ENCODE measurements at places on chromosomes 6 and 20.
A peak's percentile ranks its signal among the peaks of the same experiment; 100 is the strongest.

GRCh38 chr6:168367285-168367751 lies 47.7 kb upstream of the DACT2 start:
- no peaks in the 10 kb centered on the region for H3K4me1 ChIP-seq
- no peaks in the 10 kb centered on the region for H3K36me3 ChIP-seq
- no peak overlapping the region for H3K4me3 ChIP-seq
- no peaks in the 10 kb centered on the region for H3K27me3 ChIP-seq

- no peak overlapping the region for H3K27ac ChIP-seq
- peaks cover 18% of the 10 kb centered on the region for H3K27me3 ChIP-seq
- no peaks in the 10 kb centered on the region for H3K36me3 ChIP-seq
- H3K4me1 ChIP-seq, result no peaks in the 10 kb centered on the region
- no peak for DNase-seq
Measured at GRCh38 chr20:24303393-24304170, 165.8 kb upstream of the SYNDIG1 start.

GRCh38 chr6:141475259-141475658 lies 657.5 kb upstream of the GJE1 start:
- no peak for DNase-seq
- H3K27ac ChIP-seq, result no peak overlapping the region
- no peaks in the 10 kb centered on the region for H3K36me3 ChIP-seq
- H3K4me1 ChIP-seq, result no peaks in the 10 kb centered on the region

DNA sequence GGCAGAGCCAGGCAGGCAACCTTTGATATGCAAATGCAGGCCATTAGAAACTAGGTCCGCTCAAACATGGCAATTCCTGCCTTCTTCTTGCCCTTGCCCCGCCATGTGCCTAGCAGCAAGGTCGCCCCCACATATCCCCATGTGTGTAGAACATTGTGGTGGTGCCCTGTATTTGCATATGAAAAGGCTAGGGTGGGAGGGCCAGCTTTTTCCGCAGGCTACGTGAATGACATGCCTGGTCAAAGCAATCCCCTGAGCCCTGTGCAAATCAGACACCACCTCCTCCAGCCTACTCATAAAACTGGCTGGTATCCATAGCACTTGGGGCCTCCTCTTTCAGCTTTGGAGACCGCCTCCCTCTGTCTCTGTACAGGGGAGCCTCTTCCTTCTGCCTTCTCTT lies 31.6 kb downstream of the GSTA2 start:
- H3K27ac ChIP-seq, result no peak overlapping the region
- H3K4me1 ChIP-seq, result no peaks in the 10 kb centered on the region
- DNase-seq, result no peak

DNA sequence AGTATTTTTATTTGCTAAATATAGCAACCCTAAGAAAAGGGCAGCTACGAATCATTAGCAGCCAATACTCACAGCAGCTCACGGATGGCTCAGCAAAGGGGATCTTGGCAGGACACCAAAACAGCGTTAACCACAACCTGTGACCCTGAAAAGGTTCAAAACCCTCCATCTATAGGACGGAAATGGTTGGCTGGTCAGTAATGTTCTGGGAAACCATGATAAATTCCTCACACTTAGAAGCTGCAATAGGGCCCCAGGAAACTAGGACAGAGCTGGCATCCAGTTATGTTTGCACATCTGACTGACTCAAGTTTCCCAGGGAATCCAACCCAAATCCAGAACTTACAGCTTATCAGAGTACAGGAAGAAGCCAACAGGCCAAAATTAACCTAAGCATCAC lies 30.9 kb upstream of the PTPRT start:
- H3K4me1 ChIP-seq, result no peaks in the 10 kb centered on the region
- H3K27me3 ChIP-seq, result peaks cover 48% of the 10 kb centered on the region
- no peak overlapping the region for H3K27ac ChIP-seq
- H3K4me3 ChIP-seq, result no peak overlapping the region

GRCh38 chr20:64157878-64158277 lies 6.4 kb upstream of the MYT1 start:
- H3K27ac ChIP-seq, result no peak overlapping the region
- DNase-seq, result no peak

GRCh38 chr6:165600606-165601005 lies 62.4 kb downstream of the PDE10A start:
- no peak overlapping the region for H3K4me3 ChIP-seq
- H3K36me3 ChIP-seq, result no peaks in the 10 kb centered on the region
- H3K27ac ChIP-seq, result no peak overlapping the region
- DNase-seq, result no peak
- H3K4me1 ChIP-seq, result no peaks in the 10 kb centered on the region
- no peaks in the 10 kb centered on the region for H3K27me3 ChIP-seq

GRCh38 chr6:20038410-20039204 lies 173.7 kb downstream of the MBOAT1 start:
- H3K27me3 ChIP-seq, result no peaks in the 10 kb centered on the region
- no peak overlapping the region for H3K27ac ChIP-seq
- H3K4me3 ChIP-seq, result no peak overlapping the region
- no peak for DNase-seq
- H3K4me1 ChIP-seq, result no peaks in the 10 kb centered on the region
- no peaks in the 10 kb centered on the region for H3K36me3 ChIP-seq

GRCh38 chr6:26123675-26123946 lies 36.4 kb downstream of the HFE start:
- peak overlapping the region; percentile 92 for H3K27ac ChIP-seq
- no peaks in the 10 kb centered on the region for H3K27me3 ChIP-seq
- DNase-seq, result peak; percentile 73
- H3K4me1 ChIP-seq, result peaks cover 19% of the 10 kb centered on the region
- peaks cover 11% of the 10 kb centered on the region for H3K36me3 ChIP-seq

- H3K27ac ChIP-seq, result no peak overlapping the region
- no peak overlapping the region for H3K4me3 ChIP-seq
Measured at GRCh38 chr6:125151700-125152099, 1.9 kb upstream of the TPD52L1 start.

DNA sequence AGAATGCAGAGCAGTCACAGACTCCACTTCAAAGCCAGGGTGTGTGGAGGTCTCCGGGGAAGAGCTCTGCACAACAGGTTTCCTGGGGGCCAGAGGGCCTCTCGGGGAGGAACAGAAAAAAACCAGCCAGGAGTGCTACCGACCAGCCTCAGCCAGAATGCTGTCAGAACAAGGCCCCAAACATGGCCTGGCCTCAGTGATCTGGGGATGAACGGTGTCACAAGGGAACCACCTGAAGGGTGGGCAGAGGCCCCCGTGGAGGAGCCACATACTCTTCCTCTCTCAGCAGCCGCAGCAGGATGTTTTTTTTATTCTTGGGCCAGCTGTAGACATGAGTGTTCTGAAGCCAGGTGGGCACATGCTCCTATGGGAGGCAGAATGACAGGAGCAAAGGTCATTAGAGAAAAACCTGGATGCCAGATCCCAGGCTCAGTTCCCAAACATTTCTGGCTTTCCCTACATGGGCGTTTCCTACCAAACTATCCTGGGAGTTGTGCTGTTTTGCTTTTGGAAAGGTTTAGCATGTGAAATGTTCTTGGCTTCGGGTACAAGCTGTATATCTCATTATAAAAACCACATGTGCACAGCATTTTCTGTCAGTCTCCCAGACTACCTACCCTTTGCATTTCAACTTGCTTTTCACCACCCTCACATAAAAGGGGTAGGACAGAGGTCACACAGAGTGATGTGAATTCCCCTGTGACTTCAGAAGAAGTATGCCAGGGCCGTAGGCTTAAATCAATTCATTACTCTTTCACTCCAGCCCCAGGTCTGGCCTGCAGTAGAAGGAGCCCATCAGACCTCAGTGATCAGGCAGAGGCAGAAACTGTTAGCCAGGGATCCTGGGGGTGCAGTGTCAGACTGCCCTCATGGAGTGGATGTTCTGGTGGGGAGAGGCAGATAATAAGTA lies 46.2 kb downstream of the TRAF3IP2 start:
- no peaks in the 10 kb centered on the region for H3K27me3 ChIP-seq
- no peak overlapping the region for H3K4me3 ChIP-seq
- H3K36me3 ChIP-seq, result peaks cover 57% of the 10 kb centered on the region

GRCh38 chr6:43150051-43150751 lies 20.9 kb upstream of the SRF start:
- H3K36me3 ChIP-seq, result peaks cover 27% of the 10 kb centered on the region
- DNase-seq, result no peak
- no peaks in the 10 kb centered on the region for H3K4me1 ChIP-seq
- no peaks in the 10 kb centered on the region for H3K27me3 ChIP-seq
- no peak overlapping the region for H3K27ac ChIP-seq
- H3K4me3 ChIP-seq, result no peak overlapping the region

DNA sequence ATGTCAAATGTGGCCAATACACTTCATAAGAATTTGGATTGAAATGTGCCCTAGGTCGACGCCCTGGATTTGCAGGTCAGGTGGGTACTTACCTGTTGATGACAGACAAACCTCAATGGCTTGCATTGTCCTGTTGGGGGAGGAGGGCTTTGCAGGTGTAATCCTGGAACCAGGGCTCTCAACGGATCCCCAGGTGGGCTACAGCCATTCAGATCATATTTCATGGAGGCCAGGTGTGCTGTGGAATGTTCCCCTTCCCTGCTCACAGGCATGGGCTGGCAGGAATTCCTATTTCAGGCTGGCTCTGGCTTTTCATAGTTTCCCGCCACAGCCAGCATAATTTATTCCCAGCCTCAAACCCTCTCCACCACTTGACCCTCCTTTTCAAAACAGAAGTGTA lies 254.7 kb downstream of the SMOC2 start:
- no peaks in the 10 kb centered on the region for H3K36me3 ChIP-seq
- DNase-seq, result no peak
- H3K27ac ChIP-seq, result no peak overlapping the region

- H3K36me3 ChIP-seq, result no peaks in the 10 kb centered on the region
- no peak for DNase-seq
- no peak overlapping the region for H3K4me3 ChIP-seq
Measured at GRCh38 chr20:2246069-2246491, 49.7 kb upstream of the TGM3 start.

GRCh38 chr6:147159536-147160374 lies 44.5 kb upstream of the STXBP5 start:
- no peaks in the 10 kb centered on the region for H3K27me3 ChIP-seq
- peaks cover 38% of the 10 kb centered on the region for H3K4me1 ChIP-seq
- H3K36me3 ChIP-seq, result no peaks in the 10 kb centered on the region
- no peak overlapping the region for H3K27ac ChIP-seq
- no peak overlapping the region for H3K4me3 ChIP-seq

- H3K4me3 ChIP-seq, result no peak overlapping the region
- no peaks in the 10 kb centered on the region for H3K4me1 ChIP-seq
- DNase-seq, result no peak
- H3K27ac ChIP-seq, result no peak overlapping the region
Measured at GRCh38 chr6:20279608-20280287, 67.5 kb upstream of the MBOAT1 start.

GRCh38 chr20:36541768-36542488 lies 609 bp downstream of the MYL9 start:
- H3K36me3 ChIP-seq, result peaks cover 3% of the 10 kb centered on the region
- H3K4me3 ChIP-seq, result peak overlapping the region; percentile 48
- DNase-seq, result peak; percentile 84
- H3K4me1 ChIP-seq, result no peaks in the 10 kb centered on the region

DNA sequence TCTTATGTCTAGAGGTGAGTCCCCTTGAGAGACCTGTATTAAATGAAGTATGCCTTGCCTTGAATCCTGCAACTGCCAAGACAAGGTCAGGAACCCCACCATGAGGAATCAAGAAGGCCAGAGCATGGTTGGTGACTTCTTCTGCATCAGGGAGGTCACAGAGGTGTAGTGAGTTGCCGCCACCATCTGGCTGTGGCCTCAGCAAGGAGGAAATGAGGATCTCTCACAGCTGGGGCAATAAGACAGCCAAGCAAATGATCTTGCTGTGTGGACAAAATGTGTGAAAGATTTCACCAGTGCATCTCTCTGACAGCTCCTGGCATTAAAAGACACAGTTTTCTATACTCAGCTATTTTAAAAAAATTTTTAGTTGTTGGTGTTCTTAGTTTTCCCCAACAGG lies 611.0 kb downstream of the DOK5 start:
- H3K27ac ChIP-seq, result no peak overlapping the region
- H3K36me3 ChIP-seq, result no peaks in the 10 kb centered on the region
- no peak for DNase-seq
- no peaks in the 10 kb centered on the region for H3K27me3 ChIP-seq

- H3K27me3 ChIP-seq, result no peaks in the 10 kb centered on the region
- H3K4me1 ChIP-seq, result peaks cover 8% of the 10 kb centered on the region
- no peak overlapping the region for H3K27ac ChIP-seq
- DNase-seq, result peak; percentile 38
- no peaks in the 10 kb centered on the region for H3K36me3 ChIP-seq
Measured at GRCh38 chr20:40963505-40963845, 65.1 kb upstream of the TOP1 start.

DNA sequence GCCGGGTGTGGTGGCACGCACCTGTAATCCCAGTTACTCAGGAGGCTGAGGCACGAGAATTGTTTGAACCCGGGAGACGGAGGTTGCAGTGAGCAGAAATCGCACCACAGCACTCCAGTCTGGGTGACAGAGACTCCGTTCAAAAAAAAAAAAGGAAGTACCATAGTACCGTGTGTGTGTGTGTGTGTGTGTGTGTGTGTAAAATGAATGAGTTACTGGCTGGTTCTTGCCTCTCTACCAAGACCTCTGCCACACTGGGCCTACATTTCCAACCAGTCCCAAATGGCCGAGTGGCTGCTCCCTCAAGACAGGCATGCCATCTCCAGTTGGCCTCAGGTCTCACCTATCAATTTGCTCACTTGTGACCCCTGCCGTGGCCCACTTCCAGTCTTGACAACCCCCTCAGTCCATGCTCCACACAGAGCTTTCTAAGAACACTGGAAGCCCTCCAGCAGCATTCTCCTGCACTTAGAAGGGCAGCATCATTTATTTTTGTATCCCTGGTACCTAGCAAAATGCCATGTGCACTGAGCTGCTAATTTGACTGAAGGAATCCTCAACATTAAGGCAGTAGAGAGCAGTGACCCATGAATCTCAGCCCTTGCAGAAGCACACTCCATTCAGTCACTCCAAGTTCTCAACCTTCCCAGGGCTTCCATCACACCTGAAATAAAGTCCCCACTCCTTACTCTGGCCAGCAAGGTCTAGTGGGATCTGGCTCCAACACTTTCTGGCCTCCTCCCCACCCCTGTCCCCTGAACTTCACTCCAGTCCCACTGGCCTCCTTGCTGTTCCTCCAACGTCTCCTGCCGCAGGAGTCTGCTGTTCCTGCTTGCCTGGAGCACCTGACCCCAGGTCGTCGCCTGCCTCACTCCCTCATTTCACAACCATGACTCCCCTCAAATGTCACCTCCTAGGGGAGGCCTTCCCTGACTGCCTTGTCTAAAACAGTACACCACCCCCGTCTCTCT lies 29.9 kb downstream of the COX4I2 start:
- H3K27ac ChIP-seq, result peak overlapping the region; percentile 47
- H3K27me3 ChIP-seq, result no peaks in the 10 kb centered on the region
- H3K4me3 ChIP-seq, result no peak overlapping the region
- peaks cover 93% of the 10 kb centered on the region for H3K36me3 ChIP-seq
- DNase-seq, result peak; percentile 76
- H3K4me1 ChIP-seq, result peaks cover 1% of the 10 kb centered on the region

DNA sequence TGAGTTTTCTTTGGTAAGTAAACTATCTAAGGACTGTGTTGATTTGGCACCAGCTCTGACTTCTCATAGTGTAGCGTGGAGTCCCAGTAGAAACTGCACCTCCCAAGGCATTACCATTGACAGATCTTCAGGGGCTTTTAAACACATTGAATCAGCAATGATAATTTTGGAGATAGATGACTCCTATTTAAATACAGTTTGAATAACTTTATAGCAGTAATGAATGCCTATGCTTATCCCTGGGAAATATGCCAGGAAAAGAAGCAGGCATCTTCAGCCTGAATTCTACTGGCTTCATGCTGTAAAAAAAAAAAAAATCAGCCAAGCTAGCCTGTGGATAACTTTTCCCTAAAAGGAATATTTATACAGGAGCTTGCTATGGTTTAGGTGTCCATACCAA lies 895.9 kb downstream of the EYS start:
- H3K4me3 ChIP-seq, result no peak overlapping the region
- H3K4me1 ChIP-seq, result no peaks in the 10 kb centered on the region
- no peaks in the 10 kb centered on the region for H3K27me3 ChIP-seq
